ENCODE measurements at places on chromosomes 2 and 18. TPM values are rescaled to one million over a fixed set of nuclear protein-coding genes. Genes with fewer than 3 reads are reported as not detected.

The UGT1A4 gene
- total RNA-seq = 0.12 TPM

The GREB1 gene
- 2.6 TPM for total RNA-seq

The AMER3 gene
- not detected for total RNA-seq

The HOXD1 gene
- 0.06 TPM for total RNA-seq

The TMEFF2 gene
- total RNA-seq = 0.34 TPM

The LONRF2 gene
- 2.6 TPM for total RNA-seq

The GULP1 gene
- 27.5 TPM for total RNA-seq

The SERPINB11 gene
- not detected for total RNA-seq

The SCN7A gene
- not detected for total RNA-seq

The ZNF512 gene
- total RNA-seq = 17.9 TPM

The ADD2 gene
- total RNA-seq = 27.6 TPM

The CMPK2 gene
- 0.86 TPM for total RNA-seq

Data from A549 treated with Mapracorat at 1 μM for 4 hours (cell line).